ENCODE measurements at places on chromosomes 2 and 18.

DNA sequence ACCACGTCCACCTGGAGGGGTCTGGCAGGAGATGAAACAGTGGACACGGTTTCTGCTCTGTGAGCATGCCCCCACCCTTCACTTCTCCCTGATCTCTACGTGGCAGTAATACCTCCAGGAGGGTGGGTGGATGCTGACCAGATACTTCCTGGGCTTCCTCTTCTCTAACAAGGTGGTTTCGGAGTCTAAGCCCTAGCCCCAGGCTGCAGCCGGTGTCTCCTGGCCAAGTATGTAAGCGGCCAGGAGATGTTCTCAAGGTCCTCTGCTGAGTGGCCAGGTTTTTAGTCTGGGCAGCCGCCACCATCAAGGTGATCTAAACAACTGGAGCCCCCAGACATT, 101.8 kb upstream of the ASB18 start:
- no peak for DNase-seq

DNA sequence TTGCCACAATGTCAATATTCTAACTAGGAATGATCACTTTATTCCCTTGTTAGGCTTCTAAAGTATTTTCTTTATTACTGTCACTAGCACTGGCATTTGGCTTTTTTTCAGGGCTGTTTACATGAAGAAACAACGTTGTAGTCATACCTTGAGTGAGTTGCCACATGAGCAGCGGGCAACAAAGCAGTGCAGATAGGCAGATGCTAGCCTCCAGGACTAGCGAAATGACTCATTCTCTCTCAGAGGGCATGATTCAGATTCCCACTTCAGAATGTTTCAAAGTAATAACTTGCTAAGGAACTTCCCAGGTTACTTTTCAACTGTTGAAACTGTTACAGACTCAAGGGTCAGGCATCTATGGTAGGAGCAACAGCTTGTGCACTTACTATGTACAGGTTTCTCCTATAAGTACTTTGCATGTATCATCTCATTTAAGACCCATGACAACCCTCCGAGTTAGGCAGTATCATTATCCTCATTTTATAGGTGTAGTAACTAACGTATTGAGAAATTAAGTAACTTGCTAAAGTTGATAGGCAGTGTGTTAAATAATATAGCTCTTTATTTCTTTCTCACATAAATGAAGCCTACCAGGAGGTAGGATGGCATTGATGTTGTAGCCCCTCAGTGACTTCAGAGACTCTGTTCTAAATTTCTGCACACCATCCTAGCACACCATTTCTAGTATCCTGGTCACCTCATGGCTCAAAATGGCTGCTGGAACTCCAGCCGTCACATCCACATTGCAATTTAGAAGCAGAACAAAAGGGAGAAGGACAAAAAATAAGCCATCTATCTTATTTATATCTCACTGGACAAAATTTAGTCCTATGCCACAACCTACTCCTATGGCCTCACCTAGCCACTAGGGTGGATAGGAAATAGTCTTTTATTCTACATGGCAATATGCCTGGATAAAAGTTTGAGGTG, 83.3 kb downstream of the ICOS start:
- no peak for DNase-seq

- DNase-seq = no peak
These were observed 20.6 kb downstream of the TRIB2 start for GRCh38 chr2:12737297-12737696.

DNA sequence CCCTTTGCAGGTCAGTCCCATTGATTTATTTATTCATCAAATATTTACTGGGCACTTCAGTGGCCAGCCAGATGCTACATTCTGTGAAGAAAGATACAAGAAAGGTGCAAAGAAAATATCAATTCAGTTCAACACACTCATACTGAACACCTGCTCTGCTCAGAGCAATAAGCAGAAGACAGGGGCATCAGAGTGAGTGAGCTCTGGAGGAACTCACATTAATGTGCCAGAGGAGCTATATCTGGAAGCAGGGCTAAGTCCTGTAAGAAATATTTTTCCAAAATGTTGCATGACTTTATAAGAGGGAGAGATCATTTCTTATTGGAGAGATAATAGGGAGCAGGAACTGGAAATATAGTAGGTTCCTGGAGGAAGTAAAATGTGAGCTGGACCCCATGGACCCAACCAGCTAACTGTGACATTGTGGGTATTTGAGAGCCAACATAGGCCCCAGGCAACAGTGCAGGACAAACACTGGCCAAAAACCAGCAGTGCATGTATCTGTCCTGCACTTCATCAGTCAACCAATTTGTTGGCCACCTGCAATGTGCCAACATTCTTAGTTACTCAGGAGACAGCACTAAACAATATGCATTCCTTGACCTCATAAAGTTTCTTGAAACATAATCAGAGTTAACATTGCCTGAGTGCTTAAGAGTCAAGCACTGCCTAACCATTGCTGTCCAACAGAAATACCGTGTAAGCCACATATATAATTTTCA, 102.7 kb upstream of the PTPRM start:
- DNase-seq = no peak

DNA sequence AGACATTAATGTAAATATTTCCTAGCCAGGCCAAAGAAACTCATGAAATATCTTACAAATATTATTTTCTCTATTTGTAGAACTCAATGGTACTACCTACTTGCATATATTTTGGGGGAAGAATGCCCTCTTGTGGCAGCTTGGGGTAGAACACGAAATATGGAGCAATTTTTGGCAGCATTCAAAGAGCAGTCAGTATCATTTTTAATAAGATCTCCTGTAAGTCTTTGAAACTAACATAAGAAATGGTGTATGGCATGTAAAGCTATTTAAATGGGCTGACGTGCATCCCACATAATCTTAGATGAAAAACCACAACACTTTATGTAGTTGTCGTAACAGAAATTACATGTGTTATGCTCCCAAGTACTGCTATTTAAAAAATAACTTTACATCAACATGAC, 62.3 kb upstream of the CCDC195 start:
- DNase-seq = peak; percentile 23

DNA sequence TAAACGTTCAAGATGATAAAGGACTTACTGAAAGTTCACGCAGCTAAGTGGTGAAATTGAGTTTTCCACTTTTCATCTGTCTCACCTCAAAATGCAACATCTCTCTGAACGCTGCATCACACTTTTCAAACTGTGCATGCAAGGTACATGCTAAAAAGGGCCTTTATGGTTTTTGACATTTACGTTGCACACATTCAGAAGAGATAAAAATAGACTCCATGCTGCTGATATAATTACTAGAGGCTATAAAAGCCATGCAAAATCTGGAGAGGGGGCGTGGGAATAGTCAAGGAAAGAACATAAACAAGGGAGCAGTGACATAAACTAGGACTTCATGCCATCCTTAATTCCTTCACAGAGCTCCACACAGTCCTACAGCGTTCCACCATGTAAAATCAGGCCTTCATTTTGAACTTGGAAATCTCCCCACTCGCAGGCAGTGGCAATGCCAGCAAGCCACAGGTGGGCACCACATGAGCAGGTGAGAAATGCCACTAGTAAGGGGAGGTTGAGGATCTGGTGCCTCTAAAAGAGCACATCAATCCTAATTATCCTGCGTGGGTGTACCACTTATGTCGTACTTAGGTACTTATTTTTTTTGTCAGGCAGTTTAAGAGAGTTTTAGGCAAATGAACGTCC, 71.4 kb downstream of the ZEB2 start:
- DNase-seq = no peak

GRCh38 chr2:181954538-181954883, 31.1 kb upstream of the PPP1R1C start:
- DNase-seq = no peak

- DNase-seq = no peak
These were observed 132.0 kb downstream of the ALPK2 start for GRCh38 chr18:58496937-58497336.

Data from anterior cingulate cortex (tissue), 58 donors.